Naive thymus-derived CD4-positive, alpha-beta T cell (primary cell): ENCODE measurements at places on chromosomes 3 and 15.

- DNase-seq = no peak
These were observed 1144.5 kb downstream of the TUSC7 start for GRCh38 chr3:117853923-117854668.

GRCh38 chr3:13113346-13114330 is 40.4 kb upstream of the IQSEC1 start:
- no peak for DNase-seq

- no peak for DNase-seq
These were observed 289.1 kb downstream of the GAP43 start for GRCh38 chr3:115912372-115912771.

DNA sequence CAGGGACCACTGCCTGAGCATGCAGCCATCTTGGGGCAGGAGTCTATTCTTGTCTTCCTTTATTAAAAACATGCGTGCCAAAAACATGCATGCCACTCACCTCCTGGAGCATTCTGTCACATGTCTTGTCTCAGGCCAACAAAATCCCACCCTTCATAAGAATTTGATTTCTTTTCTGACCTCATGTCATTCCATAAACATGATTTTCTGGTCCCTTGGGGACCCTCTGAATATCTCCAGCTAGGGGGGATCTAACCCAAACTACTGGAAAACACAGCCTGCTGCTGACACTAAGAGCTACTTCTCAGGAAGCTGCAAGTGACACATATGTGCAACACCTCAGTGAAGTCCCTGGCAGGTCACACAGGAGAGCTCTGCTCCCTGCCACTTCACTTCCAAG is 26.8 kb upstream of the NOX5 start:
- no peak for DNase-seq

- no peak for DNase-seq
These were observed 401.4 kb upstream of the NAALADL2 start for GRCh38 chr3:174457758-174458157.

- DNase-seq = no peak
These were observed 6.3 kb upstream of the RTP4 start for GRCh38 chr3:187361835-187362234.
